ENCODE measurements at places on chromosomes 11 and 22. TPM values are rescaled to one million over a fixed set of nuclear protein-coding genes. Genes with fewer than 3 reads are reported as not detected.

Gene CRKL
- 21.5 TPM for total RNA-seq

Gene MIOX
- not detected for total RNA-seq

Gene KBTBD4
- 19.8 TPM for total RNA-seq

Gene LGR4
- total RNA-seq, result 36.4 TPM

Gene KCNJ11
- 7.0 TPM for total RNA-seq

Gene TEX12
- total RNA-seq, result not detected
